Lower lobe of right lung (tissue), 2 donors: ENCODE measurements at places on chromosomes 3 and 15. TPM values are rescaled to one million over a fixed set of nuclear protein-coding genes. Genes with fewer than 3 reads are reported as not detected.
A peak's percentile ranks its signal among the peaks of the same experiment; 100 is the strongest.

- no peak overlapping the region for H3K4me3 ChIP-seq
- H3K27me3 ChIP-seq = no peaks in the 10 kb centered on the region
- H3K4me1 ChIP-seq = no peaks in the 10 kb centered on the region
- H3K27ac ChIP-seq = no peak overlapping the region
- DNase-seq = no peak
Observed at GRCh38 chr3:7721869-7722268, 779.8 kb upstream of the LMCD1 start.

- no peaks in the 10 kb centered on the region for H3K4me1 ChIP-seq
- peak overlapping the region; percentile 20 for H3K4me3 ChIP-seq
- no peaks in the 10 kb centered on the region for H3K27me3 ChIP-seq
- H3K27ac ChIP-seq = no peak overlapping the region
Observed at GRCh38 chr3:102415553-102415952, 19.3 kb upstream of the ZPLD1 start.

- H3K27ac ChIP-seq = no peak overlapping the region
- peaks cover 29% of the 10 kb centered on the region for H3K36me3 ChIP-seq
- DNase-seq = no peak
- H3K4me3 ChIP-seq = no peak overlapping the region
- H3K27me3 ChIP-seq = no peaks in the 10 kb centered on the region
Observed at GRCh38 chr15:70669966-70670658, 93.2 kb downstream of the UACA start.

DNA sequence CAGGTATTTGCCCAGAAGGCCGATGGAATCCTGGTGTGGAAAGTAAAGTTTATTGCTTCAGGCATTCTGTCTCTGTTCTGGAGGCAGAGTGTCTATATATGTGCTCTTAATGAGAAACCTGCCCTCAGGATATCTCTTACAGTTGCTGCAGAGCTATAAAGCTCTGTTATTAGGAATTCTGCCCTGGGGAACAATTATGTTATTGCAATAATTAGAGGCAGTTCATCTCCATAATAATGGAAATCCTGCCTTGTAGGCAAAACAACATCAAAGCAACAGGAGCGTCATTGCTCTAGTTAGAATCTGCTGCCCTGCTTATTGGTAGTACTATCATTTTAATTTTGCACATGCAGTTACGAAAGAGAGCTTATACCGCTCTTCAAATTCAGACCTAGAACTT is 175.6 kb downstream of the IL5RA start:
- H3K4me1 ChIP-seq = no peaks in the 10 kb centered on the region
- no peak overlapping the region for H3K4me3 ChIP-seq
- H3K27me3 ChIP-seq = no peaks in the 10 kb centered on the region
- no peak for DNase-seq

DNA sequence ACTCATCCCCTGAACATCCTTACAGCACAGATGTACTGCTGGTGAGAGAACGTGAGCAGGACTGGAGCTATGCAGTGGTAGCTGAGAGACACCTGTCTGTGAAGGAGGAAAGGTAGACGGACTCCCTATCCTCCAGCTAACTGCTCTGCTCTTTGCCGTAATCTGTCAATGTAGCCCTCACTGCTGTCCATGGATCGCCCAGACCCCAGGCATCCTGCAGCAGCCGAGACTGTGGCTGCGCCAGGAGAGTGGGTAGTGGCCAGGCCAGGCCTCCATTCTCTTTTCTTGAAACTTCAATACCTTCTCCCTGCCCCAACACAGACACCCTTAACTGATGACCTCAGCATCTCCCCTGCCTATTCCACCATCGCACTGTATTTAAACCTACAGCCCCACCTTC is 44.5 kb downstream of the CRABP1 start:
- H3K4me1 ChIP-seq = no peaks in the 10 kb centered on the region
- no peak overlapping the region for H3K27ac ChIP-seq
- H3K4me3 ChIP-seq = no peak overlapping the region
- DNase-seq = no peak

The SCN5A gene
- 0.24 TPM for total RNA-seq

The POTEB3 gene
- total RNA-seq = not detected
